Activated T-cell treated with anti-CD3 and anti-CD28 coated beads, Interleukin-2, amount 50 U/mL, for 48 hours (primary cell): ENCODE measurements at places on chromosomes 12 and 14.

GRCh38 chr12:64256166-64256800 is 34.2 kb upstream of the KICS2 start:
- DNase-seq, result no peak

GRCh38 chr12:102568276-102568675 is 87.9 kb upstream of the IGF1 start:
- DNase-seq, result no peak

GRCh38 chr12:49868952-49869815 is 26.3 kb upstream of the BCDIN3D start:
- no peak for DNase-seq

GRCh38 chr12:123139926-123140675 is 10.8 kb downstream of the PITPNM2 start:
- DNase-seq, result no peak

DNA sequence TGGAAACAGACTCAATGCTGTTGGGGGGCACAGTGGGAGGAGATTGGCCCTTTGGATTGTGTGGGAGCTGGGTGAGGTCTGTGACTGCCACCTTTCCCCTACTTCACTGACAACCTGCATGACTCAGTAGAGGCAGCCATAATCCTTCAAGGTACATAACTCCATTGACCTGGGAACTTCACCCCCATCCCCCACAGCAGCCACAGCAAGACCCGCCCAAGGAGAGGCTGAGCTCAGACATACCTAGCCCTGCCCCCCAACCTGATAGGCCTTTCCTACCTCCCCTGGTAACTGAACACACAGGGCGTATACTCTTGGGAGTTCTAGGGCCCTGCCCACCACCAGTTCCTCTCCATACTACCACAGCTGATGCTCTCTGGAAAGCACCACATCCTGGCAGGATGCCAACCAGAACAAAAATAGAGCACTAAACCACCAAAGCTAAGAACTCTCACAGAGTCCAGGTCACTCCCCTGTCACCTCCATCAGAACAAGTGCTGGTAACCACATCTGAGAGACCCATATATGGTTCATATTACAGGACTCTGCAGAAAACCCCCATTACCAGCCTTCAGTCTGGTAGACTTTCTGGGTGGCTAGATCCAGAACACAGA is 703.9 kb downstream of the FSCB start:
- no peak for DNase-seq

- no peak for DNase-seq
Measured at GRCh38 chr12:96497855-96498254, 8.5 kb downstream of the CFAP54 start.

- DNase-seq, result no peak
Measured at GRCh38 chr12:132143336-132144071, 615 bp downstream of the DDX51 start.

- no peak for DNase-seq
Measured at GRCh38 chr14:77086017-77086727, 11.9 kb upstream of the CIPC start.

DNA sequence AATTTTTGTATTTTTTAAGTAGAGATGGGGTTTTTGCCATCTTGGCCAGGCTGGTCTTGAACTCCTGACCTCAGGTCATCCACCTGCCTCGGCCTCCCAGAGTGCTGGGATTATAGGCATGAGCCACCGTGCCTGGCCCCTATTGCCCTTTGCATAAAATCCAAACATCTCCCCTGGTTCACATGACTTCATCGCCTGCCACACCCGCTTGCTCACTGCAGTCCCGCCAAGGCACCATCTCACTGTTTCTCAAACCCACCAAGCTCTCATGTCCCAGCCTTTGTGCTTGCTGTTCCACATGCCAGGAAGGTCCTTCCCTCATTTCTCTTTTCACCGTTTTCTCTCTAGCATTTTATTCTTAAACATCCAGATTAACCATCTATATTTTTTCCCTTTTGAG is 9.7 kb downstream of the RHOF start:
- peak; percentile 29 for DNase-seq

DNA sequence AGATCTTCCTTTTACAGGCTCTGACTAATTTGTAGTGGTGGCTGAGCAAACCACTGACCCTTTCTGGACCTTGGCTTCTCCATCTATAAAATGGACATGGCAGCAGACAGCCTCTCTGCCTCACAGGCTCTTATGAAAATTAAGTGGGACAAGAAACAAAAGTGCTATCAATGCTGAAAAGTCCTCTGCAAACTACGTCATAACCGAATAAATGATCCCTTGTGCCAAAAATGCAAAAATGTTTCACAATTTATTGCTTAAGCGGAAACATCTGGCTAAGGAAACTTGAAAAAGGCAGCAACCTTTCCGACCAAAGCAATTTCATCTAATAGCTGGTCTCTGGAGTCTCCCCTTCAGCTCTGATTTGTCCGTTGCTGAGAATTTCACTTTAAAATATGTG is 108.5 kb upstream of the PLXNC1 start:
- no peak for DNase-seq

GRCh38 chr12:126700096-126700495 is 1566.9 kb upstream of the TMEM132C start:
- no peak for DNase-seq

DNA sequence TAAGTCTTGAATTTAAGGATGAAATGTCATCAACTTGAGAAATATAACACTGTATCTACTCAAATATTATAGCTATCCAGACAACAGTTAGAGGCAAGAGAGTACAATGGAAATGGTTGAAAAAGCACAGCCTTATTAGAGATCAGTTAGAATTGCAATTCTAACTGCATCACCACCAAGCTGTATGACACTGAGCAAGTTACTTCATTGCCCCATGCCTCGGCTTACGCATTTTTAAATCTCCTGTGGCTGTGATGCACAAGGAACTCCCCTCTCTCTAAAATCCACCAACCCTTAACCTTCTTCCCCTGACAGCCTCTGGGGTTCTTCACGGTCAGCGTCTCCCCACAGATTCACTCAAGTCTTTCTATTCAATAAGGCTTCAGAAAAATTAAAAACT is 75.1 kb downstream of the MED13L start:
- DNase-seq, result no peak

GRCh38 chr12:54286042-54287030 is 5.8 kb downstream of the HNRNPA1 start:
- no peak for DNase-seq

DNA sequence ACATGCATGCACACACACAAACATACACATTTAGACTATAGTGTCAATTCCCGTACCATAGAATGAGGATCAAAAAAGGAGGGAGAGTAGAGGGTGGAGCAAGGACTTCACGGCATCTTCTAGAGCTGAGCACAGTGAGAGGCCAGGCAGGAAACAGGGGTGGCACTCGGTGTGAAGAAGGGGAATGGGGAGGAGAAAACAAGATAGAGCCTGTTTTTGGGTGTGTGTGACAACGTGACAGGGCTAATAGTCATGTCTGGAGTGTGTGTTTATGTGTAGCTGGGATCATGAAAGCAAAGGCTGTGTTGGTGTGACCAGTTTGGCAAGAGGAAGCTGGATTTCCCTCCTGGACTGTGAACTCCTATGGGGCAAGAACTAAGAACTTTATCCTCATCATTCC is 9.9 kb upstream of the ACVR1B start:
- no peak for DNase-seq

- DNase-seq, result peak; percentile 54
Measured at GRCh38 chr14:35285168-35286002, 6.8 kb upstream of the PSMA6 start.

- no peak for DNase-seq
Measured at GRCh38 chr14:37932008-37932407, 275.7 kb upstream of the SSTR1 start.

DNA sequence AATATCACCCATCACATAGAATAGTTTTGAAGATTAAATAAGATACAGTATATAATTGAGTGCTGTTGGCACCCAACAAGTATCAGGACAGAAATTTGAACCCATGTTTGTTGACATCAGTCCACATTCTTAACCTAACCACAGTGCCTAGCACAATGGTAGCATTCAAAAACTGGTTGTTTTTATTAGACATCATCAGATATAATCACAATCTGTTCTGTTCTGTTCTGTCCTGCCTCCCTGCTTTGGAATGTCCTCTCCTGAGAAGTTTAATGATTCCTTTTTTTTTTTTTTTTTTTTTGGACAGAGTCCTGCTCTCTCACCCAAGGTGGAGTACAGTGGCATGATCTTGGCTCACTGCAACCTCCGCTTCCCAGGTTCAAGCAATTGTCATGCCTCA is 476.6 kb downstream of the RMST start:
- DNase-seq, result no peak

- DNase-seq, result no peak
Measured at GRCh38 chr12:25702553-25702952, 149.5 kb upstream of the LMNTD1 start.

DNA sequence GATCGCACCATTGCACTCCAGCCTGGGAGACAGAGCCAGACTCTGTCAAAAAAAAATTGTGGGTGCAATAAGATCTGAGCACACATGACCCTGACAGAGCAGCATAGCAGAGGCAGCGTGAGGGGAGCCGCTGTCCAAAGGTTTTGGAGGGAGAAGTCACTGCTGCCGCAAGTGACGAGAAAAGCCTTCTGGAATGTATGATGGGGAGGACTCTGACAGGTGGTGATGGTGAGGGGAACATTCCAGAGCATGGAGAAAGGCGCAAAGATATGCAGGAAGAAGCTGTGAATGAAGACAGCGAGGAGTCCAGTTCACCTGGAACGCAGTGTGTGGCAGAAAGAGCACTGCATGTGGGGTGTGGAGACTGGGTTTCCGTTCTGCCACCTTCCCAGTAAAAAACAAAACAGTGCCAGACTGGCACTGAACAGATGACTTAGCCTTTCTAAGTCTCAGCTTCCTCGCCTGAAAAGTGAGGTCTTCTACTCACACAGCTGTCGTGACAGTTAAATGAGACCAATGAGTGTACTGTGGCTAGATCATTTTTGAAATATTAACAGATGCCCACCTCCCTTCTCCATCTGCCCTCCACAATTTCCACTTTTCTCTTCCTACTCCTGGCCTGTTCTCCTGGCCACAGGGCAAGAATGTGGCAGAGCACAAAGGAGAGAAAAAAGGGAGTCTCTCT is 53.4 kb upstream of the PTHLH start:
- DNase-seq, result no peak

DNA sequence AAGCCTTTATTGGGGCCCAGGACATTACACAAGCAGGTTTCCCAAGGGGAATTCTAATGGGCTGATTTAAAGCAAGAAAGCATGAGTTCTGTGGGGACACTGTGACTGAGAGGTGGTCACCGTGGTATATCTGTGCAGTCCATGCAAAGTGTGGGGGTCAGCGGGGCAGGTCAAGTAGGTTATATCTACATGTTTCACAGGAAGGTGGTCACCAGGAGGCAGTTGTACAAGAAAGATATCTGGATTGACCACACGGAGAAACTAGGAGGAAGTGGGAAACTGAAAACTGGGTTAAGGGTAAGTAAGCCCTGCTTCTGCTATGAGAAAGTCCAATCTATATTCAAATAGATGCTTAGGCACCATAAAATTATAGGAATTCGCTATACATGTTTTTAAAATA is 77.8 kb upstream of the CNOT2 start:
- DNase-seq, result no peak

DNA sequence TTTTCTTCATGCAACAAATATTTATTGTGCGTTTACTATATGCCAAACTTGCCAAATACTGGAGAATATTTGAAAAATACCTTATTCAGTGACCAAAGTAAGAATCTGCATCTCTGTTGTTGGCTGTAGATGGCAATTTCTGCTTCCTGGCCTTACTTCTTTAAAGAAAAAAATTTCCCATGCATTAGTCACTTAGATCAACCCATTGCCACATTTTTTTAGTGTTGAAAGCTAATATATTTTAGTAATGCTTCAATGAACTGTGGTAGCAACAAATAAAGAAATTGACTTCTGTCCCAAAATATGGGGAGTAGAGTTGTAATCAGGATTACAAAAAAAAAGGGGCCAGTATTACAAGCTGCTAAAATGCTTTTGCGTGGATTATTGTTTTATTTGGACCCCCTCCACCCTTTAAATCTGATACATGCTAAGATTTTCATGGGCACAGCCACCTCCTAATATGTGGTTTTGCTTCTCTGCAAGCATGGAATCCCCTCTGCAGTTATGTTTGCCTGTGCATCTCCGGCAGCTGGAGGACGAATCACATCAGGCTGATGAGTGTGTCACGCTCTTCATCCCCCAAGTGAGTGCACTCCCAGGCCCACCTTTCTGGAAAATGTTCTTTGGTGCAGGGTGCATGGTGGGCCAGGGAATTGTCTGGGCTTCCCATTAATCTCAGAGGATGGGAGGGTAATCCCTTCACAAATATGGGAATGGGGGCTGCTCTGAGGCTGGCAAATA is 38.1 kb upstream of the PTCSC3 start:
- no peak for DNase-seq

DNA sequence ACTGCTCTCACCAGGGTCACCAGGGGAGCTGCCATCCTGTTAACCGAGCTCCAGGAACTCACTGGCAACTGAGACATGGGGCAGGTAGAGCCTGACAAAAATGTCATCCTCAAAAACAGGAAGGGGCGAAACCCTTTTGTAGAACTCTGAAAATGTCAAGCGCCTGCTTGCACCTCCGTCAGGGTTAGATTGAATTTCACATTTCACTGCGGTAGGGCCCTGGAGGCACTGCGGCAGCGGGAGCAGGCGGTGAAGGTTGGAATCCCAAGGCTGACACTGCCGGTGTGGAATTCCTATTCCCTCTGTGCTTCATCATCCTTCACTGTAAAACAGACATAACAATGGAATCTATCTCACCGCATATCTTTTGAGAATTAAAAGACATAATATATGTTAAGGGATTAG is 142.8 kb upstream of the TMCC3 start:
- no peak for DNase-seq

DNA sequence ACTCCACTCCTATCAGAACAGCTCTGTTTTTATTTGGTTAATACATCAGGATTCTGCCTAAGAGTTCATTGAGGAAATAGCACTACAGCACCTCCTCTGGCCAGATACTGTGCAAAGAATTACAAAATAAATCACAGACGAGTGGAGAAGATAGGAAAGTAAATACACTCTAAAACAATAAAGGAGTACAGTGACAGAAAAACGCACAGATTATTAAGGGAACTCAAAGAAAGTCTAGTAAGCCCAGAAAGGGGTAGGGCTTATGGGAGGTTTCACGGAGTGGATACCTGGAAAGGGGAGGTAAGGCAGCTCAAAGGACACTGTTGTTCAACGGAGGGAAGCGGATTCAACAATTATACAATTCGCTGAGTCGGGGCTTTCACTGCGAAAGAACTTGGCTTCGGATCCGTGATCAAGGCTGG is 5.5 kb downstream of the OR10AD1 start:
- DNase-seq, result no peak

DNA sequence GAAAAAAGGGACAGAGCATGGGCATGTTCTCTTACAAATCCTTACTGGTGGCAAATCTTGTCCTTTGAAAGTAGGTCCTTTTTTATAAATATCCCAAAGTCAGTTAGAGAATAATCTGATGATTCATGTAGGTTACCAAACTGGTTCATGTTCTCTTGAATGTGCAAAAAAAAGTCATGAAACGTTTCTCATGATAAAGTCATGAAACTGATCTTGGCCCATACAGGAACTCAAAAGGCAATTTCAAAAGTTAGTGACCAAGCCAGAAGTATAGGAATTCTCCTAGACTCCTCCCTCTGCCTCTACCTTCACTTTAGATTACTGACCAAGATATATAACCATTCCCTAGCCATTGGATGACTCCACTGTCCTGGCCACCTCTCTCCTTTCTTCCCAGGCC is 27.3 kb upstream of the SPTSSA start:
- DNase-seq, result no peak
